Dermis blood vessel endothelial cell (primary cell): ENCODE measurements at places on chromosomes 11 and 22. TPM values are rescaled to one million over a fixed set of nuclear protein-coding genes. Genes with fewer than 3 reads are reported as not detected.

DNA sequence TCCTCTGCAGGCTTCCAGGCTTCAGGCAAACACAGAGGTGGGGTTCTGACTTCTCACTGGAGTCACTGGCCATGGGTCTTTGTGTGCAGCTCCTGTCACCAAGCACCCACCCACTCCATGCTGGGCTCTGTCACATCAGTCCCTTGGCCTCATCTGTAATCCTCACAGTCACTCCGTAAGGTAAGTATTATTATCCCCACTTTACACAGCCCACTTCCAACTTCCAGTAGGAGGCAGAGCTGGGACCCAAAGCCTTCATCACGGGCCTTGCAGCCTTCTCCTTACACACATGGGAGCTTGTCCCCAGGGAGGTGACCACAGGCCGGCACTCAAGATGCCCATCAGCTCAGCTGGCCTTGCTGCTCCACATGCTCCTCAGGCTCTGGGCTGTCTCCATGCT, 266.7 kb upstream of the B3GAT1 start:
- no peak for DNase-seq

DNA sequence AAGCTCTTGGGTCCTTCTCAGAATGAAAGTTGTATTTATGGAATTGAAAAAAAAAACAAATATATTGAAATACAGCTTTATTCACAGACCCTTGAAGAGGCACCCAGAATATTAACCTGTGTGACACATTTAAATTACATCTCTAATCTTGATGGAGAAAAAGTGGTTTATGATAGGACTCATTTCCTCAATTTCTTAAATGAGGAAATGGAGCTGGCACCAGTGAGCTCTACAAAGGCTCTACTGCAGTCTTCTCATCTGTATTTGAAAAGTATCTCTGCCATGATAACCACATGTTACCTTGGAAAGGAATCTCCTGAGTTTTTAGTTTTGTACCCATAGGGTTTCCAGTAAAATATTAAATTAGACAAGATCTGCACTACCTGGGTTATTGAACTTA, 186.5 kb downstream of the HIPK3 start:
- no peak for DNase-seq

- DNase-seq = no peak
Measured at GRCh38 chr22:47558828-47559700, 796.6 kb downstream of the TBC1D22A start.

DNA sequence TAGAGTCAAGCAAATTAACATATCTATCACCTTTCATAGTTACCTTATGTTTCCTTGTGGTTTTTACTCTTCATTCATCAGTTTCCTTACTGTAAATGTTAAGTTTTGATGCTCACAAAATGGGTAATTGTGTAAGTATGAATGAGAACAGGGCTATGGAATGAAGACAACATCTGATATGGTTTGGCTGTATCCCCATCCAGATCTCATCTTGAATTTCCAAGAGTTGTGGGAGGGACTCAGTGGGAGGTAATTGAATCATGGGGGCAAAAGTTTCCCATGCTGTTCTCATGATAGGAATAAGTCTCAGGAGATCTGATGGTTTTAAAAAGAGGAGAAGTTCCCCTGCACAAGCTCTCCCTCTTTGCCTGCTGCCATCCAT, 107.6 kb downstream of the CCDC34 start:
- DNase-seq = no peak

GTPBP1 gene
- total RNA-seq = 35.1 and 46.7 TPM in 2 replicates
